LHCN-M2 (cell line): ENCODE measurements at places on chromosomes 6 and 20. TPM values are rescaled to one million over a fixed set of nuclear protein-coding genes. Genes with fewer than 3 reads are reported as not detected.

GRCh38 chr6:63943826-63944225 lies 308.2 kb downstream of the PHF3 start:
- no peak for DNase-seq

DNA sequence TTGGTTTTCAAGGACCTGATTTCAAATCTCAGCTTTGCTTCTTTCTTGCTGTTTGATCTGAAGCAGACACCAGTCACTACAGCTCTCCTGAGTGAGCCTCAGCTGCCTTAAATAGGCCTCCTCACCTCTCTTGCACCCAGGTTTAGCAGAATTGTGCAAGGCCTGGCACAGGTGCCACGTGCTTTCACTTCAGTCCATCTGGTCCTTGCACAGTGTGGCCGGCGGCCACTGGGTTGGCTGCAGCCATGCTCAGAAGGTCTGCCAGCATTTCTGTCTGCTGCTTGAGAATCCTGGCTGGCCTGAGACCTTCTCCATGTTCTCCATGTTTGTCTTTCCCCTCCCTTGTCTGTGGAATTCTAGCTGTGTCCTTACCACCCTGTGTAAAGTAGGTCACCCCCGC lies 14.5 kb upstream of the DAAM2 start:
- no peak for DNase-seq

SLC35F1 gene
- not detected in 2 replicates for total RNA-seq

DNA sequence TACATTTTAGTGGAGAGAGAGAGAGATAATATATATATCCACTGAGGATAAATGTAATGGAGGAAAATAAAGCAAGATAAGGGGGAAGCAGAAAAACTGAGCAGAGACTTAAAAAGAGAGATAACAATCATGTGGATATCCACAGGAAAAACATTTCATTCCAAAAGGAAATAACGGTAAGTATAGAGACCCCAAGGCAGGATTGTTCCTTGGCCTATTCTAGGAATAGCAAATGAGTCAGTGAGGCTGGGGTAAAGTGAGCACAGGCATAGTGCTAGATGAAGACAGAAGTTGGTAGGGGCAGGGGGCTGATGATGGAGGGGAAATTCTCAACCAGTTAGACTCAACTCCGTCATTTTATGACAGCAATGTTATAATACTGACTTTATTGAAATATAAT lies 11.2 kb downstream of the CDC40 start:
- DNase-seq: no peak

- peak; percentile 8 for DNase-seq
Observed at GRCh38 chr6:168939041-168939440, 314.6 kb downstream of the THBS2 start.

PRSS16 gene
- total RNA-seq: not detected in 2 replicates

CLVS2 gene
- under 0.01 TPM in 2 replicates for total RNA-seq

HLA-DPB1 gene
- total RNA-seq: 1.0 and 3.8 TPM in 2 replicates

GRCh38 chr6:132131758-132132157 lies 180.6 kb upstream of the CCN2 start:
- peak; percentile 100 for DNase-seq

BEND6 gene
- total RNA-seq: 8.7 and 14.1 TPM in 2 replicates

DNA sequence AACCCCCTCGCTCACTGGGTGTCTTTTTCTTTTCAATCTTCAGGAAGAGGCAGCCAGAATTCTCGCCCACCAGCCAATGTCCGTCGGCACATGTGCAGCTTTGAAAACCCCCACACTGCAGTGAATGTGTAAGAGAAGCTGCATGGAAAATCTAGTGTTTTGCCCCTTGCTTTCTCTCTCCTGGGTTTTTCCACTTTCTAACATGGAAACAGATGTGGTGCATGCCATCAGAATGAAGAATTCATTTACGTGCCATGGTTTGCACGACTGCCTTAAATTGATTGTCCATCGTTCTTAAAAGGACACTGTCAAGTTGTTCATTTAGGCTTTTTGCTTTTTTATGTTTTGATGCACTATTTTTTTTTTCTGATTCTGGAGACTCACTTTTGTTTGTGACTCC lies 117.1 kb upstream of the RAB32 start:
- DNase-seq: no peak

- no peak for DNase-seq
Observed at GRCh38 chr6:163802267-163802666, 387.7 kb downstream of the QKI start.

- peak; percentile 70 for DNase-seq
Observed at GRCh38 chr6:33384581-33385020, 7.0 kb upstream of the KIFC1 start.

OXT gene
- not detected in 2 replicates for total RNA-seq

DNA sequence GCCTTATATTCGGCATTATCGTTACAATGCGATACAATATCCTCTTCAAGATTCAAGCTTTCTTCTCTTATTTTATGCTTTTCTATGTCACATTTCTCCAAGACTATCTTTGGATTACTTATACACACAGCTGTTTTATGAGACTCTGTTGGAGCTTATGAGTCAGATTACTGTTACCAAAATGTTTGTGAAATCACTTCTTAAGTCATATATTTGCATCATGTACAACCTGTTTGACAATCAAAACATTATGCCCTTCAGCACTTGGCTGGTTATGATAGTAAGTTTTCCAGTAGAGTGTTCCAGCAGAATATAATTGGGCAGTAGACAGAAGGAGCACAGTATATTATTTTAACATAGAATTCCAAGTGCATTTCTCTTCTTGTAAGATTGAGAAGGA lies 35.2 kb downstream of the BMP6 start:
- peak; percentile 57 for DNase-seq

MROH8 gene
- total RNA-seq: 0.83 and 4.0 TPM in 2 replicates

DNA sequence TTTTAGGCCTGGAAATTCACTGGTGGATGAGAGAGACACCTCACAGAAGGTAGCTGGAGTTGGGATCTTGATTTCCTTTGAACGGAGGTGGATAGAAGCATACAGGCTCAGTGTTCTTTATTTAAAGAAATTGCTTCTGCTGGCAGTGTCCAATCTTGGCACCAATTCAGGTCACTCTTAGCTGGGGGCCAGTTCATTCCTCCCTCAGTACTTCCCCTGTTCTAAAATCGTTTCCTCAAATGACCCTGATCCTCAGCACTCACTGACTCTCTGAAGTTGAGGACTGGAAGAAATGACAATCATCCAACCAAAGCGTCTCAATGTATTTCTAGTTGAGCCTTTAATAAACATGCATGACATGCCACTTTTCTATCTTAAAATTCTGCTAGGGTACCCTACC lies 472.5 kb upstream of the BTBD3 start:
- no peak for DNase-seq

- DNase-seq: peak; percentile 85
Observed at GRCh38 chr6:37048851-37049757, 43.6 kb downstream of the FGD2 start.

DNA sequence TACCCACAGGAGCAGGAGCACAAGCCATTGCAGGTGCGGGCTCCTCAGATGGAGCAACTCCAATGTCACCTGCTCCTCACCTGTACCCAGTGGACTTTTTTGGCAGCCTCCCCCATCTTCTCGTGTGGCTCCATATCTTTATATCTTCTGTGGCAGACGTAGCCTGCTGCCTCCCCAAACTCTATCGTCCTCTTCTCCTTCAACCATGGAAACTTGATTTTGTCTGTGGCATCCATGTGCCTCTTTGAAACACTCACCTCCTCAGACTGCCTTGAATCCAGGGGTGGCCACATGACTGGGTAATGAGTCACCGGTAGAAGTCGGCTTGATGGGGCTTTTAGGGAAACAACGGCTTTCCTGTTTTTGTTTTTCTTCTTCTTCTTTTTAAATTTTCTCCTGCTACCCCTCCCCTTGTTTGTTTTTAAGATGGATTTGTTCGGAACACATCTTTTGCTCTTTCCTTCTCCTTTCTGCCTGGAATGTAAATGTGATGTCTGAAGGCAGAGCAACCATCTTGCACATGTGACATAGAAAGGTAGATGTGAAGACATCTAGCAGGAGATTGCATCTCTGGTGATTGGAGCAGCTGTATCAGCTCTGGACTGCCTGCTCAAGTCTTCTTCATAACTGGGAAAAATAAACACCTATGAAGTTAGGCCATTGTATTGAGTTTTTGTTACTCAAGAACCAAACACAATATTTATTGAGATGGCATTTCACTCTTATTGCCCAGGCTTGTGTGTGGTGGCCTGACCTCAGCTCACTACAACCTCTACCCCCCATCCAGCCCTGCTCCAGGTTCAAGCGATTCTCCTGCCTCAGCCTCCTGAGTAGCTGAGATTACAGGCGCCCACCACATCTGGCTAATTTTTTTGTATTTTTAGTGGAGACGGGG lies 69.9 kb upstream of the DDR1 start:
- peak; percentile 75 for DNase-seq

- peak; percentile 33 for DNase-seq
Observed at GRCh38 chr6:104771258-104771832, 88.4 kb downstream of the HACE1 start.

DNA sequence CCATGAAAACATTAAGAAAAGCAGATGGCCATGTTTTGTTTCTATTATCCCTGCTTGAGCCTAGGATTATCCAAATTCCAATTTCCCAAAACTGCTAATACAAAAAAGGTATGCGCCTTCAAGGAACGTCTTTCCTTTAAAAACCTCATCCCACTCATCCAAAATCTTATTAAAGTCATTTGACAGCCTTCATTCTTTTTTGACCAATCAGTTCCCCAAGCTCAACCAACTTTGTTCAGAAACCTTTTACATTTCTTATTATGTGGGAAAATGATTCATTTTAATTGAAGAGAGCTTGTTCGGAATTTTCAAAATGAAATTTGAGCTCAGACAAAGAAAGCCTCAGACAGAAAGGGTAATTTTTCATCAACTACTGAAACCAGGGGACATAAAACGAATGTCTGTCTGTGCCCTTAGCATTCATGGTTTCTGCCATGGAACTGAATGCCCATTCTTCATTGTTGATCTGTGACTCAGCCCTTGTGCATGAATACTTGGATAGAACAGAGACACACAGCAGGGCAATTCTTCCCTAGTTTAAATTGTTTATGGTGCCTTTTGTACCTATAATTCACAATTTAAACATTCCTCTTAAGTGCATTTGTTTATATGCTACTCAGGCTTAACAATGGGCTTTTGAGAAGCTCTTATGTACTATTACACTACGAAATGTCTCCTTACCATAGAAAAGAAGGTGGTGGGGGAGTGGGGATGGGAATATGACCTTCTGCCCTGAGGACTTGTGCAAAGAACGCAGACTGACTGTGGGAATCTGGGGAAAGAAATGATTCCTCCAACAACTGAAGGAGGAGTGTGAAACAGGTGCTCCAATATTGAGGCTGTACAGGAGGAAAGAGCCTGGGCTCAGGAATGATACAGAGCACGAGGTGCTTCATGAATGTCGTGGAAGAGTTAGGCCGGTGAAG lies 49.8 kb upstream of the ERVFRD-1 start:
- DNase-seq: peak; percentile 59

DNA sequence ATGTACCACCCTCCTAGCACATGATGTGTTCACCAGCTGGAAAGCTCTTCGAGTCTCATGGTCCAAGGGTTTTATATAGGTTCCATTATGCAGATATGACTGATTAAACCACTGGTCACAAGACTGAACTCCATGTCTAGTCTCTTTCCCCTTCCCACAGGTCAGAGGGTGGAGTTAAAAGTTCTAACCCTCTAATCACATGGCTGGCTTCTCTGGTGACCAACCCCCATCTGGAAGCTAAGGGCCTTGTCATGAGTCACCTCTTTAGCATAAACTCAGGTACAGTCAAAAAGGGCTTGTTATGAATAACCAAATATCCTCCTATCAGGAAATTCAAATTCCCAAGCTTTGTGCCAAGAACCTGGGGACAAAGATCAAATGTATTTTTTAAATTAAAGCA lies 52.0 kb upstream of the KLHL31 start:
- DNase-seq: no peak

DNA sequence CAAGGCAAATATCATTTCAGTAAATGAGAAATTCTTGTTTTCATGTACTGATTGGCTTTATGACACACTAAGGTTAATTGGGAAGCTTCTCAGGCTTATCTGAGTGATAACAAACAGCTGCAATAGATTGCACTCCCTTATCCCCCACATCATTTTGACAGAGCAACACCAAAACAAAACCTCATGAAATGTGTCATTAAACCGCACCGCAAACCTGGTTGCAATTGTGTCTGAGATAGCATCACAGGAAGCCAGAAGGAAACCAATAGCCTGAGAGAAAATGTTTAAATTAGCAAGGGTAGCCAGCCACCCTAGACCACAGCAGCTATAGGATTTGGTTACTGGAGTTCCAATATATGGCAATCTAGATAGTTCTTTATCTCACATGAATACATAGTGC lies 31.6 kb upstream of the LAMA4 start:
- DNase-seq: peak; percentile 59

DNA sequence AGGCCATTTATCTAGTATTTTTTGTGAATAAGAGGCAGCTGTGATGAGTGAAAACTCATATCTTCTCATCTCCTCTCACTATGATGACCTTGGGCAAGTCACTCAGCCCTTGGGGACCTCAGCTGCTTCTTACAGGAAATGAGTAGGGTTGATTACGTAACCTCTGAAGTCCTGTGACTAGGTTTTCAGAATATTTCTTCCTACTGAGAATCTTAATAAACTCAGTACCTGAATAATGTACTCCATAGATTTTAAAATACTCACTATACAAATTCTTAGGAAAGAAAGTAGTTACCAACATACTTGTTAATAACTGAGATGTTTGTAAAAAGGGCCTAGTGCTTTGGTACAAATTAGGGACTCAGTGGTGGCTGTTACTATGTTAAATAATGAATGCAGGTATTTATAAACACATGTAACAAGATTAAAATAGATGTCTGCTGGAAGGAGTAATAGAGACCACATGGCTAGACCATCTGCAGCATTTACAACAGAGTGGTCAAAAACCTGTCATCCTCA lies 60.9 kb downstream of the RPRD1B start:
- peak; percentile 89 for DNase-seq

DNA sequence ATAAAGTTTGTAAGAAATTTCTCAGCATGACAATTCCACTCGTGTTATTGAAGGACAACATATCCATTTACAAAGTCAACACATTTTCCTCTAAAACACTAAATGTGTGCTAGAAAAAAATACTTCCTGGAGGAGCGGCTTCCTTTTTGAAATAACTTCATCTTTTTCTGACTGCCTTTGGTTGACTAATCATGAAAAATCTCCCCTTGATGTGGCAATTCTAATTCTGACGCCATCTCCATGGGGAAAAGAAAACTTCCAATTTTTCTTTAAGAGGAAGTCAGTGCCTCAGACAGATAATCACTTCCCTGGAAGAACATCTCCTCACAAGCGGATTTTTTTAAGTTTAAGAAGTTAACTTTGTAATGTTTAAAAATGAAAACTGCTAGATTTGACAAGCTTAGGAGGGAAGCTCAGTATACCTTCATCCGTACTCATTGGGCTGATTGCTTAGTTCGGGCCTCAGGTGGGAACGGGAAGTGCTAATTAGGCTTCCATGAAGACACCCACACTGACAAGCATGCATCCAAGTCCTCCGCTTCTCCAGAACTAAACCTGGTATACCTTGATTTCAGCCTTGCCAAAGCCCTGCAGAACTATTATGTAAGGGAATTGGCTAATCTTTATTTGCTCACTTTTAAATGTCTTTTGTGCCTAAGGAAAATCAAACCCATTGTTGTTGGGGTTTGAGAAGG lies 35.1 kb upstream of the DUSP22 start:
- peak; percentile 69 for DNase-seq

FAM120B gene
- 11.6 and 15.0 TPM in 2 replicates for total RNA-seq
